ENCODE measurements at places on chromosomes 7 and 10. TPM values are rescaled to one million over a fixed set of nuclear protein-coding genes. Genes with fewer than 3 reads are reported as not detected.

OR2A12 gene
- total RNA-seq = not detected

DENND11 gene
- total RNA-seq = 7.5 TPM

ZNF777 gene
- total RNA-seq = 9.7 TPM

GRCh38 chr10:73780966-73781365 lies 882 bp upstream of the CHCHD1 start:
- no peak for DNase-seq

GRCh38 chr7:47588704-47589225 lies 6.9 kb upstream of the TNS3 start:
- no peak for DNase-seq

DNA sequence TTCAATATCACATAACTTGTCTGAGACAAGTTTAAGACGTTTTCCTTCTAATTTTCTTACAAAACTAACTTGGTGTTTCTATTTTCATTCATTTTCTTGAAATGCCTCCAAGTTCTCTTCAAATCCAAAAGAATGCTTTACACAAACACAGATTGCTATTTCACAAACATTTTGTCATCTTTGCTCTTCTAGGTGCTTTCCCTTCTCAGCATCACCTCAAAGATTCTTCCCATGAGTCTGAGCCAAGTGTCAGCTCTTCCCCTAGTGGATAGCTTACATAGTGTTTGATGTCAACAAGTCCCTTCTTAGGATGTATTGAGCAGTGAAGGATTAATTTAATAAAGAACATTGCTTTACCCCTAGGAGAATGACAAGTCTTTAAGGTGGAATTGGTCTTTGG lies 38.1 kb upstream of the SEMA3A start:
- DNase-seq = peak; percentile 29

DNA sequence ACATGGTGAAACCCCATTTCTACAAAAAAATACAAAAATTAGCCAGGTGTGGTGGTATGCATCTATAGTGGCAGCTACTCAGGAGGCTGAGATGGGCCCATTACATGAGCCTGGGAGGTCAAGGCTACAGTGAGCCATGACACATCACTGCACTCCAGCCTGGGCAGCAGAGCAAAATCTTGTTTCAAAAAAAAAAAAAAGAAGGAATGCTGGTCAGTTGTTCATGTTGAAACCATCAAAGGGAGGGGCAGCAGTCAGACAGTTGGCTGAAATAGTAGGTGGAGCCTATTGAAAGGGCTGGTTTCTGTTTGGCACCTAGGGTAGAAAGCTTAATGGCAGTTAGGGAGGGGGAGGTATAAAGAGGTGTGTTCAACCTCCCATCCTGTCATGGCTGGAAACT lies 323.0 kb downstream of the GALNT17 start:
- no peak for DNase-seq

DNA sequence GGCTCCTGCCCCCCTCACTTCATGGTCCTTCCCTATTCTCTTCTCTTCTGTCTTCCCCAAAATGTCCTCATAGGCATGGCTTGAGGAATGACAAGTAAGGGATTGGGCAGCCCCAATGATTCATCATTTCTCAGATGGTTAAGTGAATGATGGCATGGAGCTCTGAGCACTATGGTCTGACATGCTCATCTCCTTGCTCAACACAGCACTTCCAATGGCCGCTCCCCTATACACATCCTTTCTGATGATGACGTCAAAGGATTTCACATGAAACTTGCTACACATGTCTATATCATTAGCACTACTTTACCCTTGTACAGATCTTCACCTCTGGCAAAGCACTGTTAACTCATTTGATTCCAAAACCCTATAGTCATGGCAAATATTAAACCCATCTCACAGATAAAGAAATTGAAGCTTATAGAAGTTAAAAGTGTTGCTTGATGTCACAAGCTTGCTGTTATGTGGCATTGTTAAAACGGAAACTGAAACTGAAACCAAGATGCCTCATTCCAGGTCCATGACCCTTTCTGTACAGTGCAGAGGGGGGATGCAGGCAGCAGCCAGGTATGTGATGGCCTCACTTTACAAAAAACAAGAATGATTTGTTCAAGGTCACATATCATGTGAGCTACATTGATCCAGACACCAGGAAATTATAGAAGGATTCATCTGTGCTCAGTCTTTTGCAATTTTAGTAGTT lies 90.0 kb upstream of the PLXNA4 start:
- DNase-seq = no peak

GRCh38 chr7:85554236-85555178 lies 367.7 kb upstream of the SEMA3D start:
- peak; percentile 57 for DNase-seq

GRCh38 chr10:34191406-34191805 lies 623.7 kb downstream of the PARD3 start:
- no peak for DNase-seq

- DNase-seq = peak; percentile 40
These were observed 6.9 kb upstream of the CYP2E1 start for GRCh38 chr10:133520193-133520738.

DNA sequence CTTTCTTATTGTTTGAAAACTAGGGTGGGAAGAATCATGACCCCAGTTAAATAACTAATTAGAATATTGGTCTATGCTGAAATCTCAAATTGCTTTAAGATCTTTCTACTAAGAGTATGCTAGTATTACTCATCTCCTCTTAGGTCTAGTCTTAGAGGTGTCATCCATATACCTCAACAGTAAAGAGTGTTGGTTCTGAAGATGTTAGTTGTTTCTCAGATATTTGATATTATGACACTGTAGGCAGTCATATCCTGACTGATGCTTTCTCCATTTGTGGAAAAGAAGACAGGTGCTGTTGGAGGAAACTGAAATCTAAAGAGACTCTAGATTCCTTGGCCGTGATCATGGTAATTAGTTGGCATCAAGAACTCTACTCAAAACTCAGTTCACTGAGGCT lies 21.2 kb downstream of the BPGM start:
- DNase-seq = no peak

- DNase-seq = no peak
These were observed 3.9 kb upstream of the PWWP2B start for GRCh38 chr10:132392811-132393694.

- peak; percentile 99 for DNase-seq
These were observed 3.6 kb downstream of the DUSP5 start for GRCh38 chr10:110501142-110501937.

GRCh38 chr7:106611911-106612310 lies 49.0 kb downstream of the CCDC71L start:
- no peak for DNase-seq

DNA sequence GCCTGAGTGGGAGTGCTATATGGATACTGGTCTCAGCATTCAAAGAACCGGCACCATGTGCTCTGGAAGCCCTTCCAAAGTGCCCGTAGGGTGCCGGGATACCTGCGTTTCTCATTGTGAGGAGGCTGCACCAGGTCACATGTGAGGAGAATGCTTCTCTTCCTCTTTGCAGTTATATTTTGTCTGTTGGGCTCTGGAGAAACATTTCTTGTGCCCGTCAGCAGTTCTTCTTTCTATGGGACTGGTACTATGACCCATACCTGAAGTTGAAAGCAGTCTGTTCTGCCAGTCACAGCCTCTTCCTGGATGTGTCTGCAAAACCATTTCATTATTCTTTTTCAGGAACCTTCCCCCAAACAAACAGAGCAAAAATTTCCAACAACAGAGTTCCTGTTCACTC lies 465.0 kb downstream of the SUGCT start:
- DNase-seq = no peak

DNA sequence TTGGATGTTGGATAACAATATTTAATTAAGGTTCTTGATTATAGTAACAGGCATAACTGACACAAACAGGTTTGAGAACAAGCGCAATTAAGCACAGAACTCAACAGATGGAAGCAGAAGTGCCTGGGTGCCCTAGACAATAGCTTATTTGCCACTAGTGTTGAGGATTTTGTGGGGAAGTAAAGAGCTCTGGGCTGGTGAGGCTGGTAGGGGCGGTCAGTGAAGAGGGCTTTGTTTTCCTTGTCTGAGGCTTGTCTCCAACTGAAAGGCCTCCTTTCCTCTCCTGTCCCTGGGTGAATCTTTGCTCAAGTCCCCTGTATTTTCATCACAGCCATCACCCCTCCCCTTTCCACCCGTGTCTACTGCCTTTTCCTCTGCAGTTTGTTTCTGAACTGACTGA lies 104.6 kb downstream of the KAT6B start:
- no peak for DNase-seq

DNA sequence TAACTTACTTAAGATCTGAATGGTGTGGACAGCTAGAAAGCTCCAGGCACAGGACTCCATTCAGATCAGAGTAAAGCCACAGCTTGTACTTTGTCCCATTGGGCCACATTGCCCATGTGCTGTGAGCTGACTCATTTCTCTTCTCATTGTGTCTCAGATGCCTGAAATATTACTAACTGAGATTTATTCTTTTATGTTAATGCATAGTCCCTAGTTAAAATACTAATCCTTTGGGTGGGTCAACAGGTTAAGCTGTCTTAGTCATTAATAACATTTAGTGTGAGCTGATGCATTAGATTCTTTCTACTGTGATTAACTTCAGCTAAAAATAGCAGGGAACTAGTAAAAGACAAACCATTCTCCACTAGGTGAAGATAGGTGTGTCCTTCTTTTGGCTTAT lies 104.7 kb upstream of the ARMC3 start:
- DNase-seq = peak; percentile 97

DNA sequence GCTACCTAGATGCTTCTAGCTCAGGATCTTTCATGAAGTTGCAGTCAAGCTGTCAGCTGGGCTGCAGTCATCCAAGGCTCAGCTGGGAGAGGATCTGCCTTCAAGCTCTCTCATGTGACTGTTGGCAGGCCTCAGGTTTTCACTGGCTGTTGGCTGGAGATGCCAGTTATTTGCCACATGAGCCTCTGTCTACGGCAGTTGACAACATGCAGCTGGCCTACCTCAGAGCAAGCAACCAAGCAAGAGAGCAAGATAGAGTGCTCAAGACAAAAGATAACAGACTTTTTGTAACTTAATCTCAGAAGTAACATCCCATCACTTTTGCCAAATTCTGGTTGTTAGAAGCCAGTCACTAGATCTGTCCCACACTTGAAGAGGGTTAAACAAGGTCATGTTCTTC lies 125.8 kb downstream of the TPST1 start:
- no peak for DNase-seq

All from A172 (cell line).